ENCODE measurements at places on chromosomes 6 and 20.

- no peak for DNase-seq
These were observed 92.6 kb upstream of the RIPOR2 start for GRCh38 chr6:25028328-25028727.

DNA sequence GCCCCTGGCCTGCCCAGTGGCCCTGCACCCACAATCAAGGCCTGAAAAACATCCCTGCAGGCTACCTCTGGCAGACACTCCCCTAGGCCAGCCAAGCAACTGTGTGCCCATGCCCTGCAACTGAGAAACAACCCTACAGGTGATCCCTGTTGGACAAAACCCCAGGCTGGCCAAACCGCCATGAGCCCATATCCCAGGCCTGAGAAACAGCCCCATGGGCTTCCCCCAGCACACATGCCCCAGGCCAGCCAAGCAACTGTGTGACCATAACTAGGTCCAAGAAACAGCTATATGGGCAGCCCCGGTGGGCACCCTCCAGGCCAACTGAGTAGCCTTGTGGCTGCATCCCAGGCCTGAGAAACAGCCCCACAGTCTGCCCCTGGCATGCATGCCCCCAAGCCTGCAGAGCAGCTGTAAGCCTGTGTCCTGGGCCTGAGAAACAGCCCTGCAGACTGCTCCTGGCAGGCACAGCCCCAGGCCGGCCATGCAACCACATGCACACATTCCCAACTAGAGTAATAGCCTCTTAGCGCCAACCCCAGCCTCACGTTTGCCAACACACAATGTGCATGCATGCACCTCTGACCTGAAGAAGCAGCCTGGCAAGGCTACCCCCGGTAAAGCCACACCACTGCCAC, 41.0 kb upstream of the SRSF6 start:
- no peak for DNase-seq

GRCh38 chr6:1724616-1725015, 114.9 kb downstream of the FOXC1 start:
- DNase-seq: no peak

GRCh38 chr6:118867181-118867580, 26.8 kb upstream of the ASF1A start:
- DNase-seq: no peak

DNA sequence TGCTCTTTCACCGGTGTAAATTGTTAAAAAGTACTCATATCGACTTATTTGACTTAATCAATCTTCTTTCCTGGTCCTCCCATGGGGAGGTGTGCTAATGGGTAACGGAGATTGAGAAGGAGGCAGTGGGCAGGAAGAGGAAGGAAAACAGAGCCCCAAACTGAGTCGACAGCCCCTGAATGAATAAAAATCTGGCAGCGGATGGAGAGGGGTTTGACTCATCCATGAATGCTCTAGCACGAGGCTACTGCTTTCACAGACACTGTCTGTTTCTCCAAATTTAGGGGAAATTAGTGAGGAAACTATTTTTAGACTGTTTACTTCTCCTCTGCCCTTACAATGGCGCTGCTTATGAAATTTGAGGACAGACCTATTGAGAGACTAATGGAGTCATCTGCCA, 142.2 kb upstream of the ATXN1 start:
- no peak for DNase-seq

GRCh38 chr20:57996936-57997890, 231.2 kb downstream of the ANKRD60 start:
- no peak for DNase-seq

DNA sequence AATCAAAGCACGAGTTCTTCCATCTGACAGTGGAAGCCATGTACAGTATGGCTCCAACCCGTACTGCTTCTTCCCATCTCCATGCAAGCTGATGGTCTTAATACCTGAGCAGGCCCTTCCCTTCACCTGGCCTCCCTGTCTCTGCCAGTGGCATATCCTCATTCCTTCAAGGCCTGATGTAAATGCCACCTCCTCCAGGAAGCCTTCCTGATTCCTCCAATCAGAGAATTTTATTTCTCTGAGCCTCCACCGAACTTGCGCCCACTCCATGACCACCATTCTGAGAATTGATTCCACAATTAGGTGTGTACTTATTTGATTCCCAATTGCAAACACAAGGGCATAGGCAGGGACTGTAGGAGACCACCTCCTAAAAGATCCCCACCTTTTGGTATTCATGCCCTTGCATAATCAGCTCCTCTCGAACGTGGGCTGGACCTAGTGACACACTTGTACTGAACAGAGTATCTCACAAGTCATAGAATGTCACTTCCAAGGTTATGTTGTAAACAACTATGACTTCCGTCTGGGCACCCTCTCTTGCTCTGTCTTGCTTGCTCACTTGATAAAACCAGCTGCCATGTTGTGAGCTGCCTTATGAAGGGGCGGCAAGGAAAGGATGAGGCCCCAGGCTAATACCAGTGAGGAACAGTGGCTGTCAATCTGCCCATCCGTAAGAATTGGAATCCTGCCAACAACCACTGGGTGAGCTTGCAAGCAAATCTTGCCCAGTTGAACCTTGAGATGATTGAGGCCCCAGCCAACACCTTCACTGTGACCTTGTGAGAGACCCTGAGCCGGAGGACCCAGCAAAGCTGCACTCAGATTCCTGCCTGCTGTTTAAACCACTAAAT, 38.8 kb downstream of the CPNE5 start:
- no peak for DNase-seq

DNA sequence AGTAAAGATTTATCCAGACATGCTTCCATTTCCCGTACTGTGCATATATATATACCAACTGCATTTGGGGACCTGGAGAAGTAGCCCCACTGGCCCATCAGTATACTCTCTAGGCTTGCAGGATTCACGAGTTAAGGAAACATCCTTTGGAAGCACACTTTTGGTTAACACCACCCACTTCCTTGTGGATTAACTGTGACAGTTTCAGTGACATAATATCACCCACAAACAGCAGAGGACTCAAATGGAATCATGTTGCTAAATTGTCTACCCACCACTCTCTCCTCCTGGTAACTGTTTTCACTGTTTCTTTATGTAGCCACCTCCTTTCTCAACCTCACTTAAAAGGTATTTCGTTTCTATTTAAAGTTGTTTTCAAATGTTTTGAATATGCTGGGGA, 55.0 kb downstream of the PROKR2 start:
- DNase-seq: no peak

DNA sequence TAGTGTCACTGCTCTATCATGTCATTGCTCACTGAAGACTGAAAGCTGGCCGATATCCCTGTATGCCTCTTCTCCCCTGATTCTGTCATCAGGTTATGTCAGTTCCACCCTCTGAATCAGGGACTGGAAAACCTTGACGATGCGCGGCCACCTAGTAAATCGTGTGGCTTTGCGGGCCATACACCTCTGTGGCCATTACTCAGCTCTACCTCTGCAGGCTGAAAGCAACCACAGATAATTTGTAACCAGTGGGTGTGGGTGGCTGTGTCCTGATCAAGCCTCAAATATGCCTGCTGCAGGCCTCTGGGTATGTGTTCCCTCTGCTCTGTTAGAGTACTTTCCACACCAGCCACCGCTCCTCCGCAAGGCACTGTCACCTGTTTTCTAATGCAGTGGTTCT, 105.2 kb downstream of the GMPR start:
- DNase-seq: no peak

DNA sequence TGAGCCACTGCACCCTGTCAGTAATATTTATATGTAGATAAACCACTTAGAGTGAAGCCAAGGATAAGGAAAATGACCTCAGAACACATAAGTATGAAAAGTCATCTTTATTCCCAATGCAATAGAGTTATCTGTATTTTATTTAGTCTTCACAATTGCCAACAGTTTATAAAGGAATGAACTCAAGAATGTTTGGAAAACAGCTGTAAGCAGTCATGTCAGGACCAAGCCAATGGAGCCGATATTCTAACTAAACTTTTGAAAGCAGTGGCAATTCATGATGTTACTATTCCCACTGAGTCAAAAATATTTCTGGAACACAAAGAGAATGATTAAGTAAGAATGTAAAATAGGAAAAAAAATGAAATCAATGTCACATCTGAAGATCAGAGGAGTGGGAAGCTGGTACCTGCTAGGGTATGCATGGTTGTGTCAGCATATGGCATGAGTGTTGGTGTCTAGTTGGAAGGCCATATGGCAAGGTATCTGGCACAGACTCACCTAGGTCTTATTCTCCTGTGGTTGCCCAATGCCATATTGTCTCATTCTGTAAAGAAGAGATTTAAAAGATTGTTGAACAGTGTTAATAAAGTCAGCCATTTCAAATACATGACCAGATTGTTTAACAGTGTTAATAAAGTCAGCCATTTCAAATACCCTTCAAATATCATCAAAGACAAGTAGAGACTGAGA, 118.2 kb downstream of the ADAT2 start:
- no peak for DNase-seq

- DNase-seq: no peak
These were observed 112.5 kb downstream of the GMDS start for GRCh38 chr6:2132916-2133315.

- DNase-seq: no peak
These were observed 143.5 kb downstream of the TPBG start for GRCh38 chr6:82507112-82507511.

GRCh38 chr20:38127920-38128528, 37.0 kb downstream of the TGM2 start:
- no peak for DNase-seq

GRCh38 chr6:163342571-163343539, 71.7 kb upstream of the QKI start:
- no peak for DNase-seq

GRCh38 chr20:63567136-63567385, 7.0 kb downstream of the HELZ2 start:
- DNase-seq: no peak

GRCh38 chr6:15044146-15044882, 201.6 kb upstream of the JARID2 start:
- DNase-seq: no peak

GRCh38 chr20:16057651-16058050, 515.6 kb downstream of the KIF16B start:
- no peak for DNase-seq

- no peak for DNase-seq
These were observed 81.6 kb downstream of the MRPL14 start for GRCh38 chr6:44045672-44046015.

DNA sequence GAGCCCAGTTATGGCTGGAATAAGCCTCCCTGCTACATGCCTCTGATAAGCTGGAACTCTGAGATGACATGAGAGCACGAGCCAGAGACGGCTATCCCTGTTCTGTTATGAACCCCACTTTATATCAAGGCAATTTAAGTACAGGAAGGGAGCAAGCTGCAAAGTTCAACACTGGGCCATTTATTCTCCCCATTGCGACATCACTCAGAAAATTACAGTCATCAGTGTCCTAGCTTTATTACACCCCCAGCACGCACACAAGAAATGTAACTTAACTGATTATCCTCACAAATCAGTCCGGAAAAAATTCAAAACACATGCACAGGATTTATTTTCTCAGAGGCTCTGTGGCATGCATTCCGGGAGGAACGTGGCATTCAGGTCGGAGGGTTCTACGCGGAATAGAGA, 125.3 kb upstream of the SLC2A12 start:
- no peak for DNase-seq

- no peak for DNase-seq
These were observed 12.7 kb downstream of the STK35 start for GRCh38 chr20:2114127-2114959.

DNA sequence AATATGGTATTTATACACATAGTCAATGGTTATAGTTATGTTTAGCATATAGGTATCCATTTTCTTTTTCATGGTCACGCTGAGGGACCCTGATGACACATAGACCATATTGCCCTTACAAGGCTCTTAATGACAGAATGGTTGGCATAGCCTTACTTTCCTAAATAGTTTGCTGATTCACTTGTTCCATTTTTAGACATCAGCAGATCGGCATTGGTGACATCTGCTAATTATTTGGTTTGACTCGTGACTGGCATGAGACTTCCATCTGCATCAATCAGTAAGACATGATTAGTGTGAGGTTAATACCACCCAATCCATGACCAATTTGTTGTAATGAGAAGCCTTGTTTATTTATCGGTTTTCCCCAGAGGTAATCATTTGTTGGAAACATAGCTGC, 309.7 kb downstream of the ALDH8A1 start:
- DNase-seq: no peak

- no peak for DNase-seq
These were observed 164.7 kb downstream of the LINC00237 start for GRCh38 chr20:20941468-20941889.

DNA sequence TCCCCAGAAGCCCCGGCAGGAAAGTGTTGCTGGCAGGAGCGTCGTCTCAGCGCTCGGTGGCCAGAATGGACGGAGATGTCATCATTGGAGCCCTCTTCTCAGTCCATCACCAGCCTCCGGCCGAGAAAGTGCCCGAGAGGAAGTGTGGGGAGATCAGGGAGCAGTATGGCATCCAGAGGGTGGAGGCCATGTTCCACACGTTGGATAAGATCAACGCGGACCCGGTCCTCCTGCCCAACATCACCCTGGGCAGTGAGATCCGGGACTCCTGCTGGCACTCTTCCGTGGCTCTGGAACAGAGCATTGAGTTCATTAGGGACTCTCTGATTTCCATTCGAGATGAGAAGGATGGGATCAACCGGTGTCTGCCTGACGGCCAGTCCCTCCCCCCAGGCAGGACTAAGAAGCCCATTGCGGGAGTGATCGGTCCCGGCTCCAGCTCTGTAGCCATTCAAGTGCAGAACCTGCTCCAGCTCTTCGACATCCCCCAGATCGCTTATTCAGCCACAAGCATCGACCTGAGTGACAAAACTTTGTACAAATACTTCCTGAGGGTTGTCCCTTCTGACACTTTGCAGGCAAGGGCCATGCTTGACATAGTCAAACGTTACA, 817 bp downstream of the GRM1 start:
- DNase-seq: no peak

GRCh38 chr6:28979679-28980078, 25.4 kb downstream of the ZNF311 start:
- no peak for DNase-seq

- DNase-seq: no peak
These were observed 28.5 kb downstream of the B4GALT5 start for GRCh38 chr20:49685161-49685601.

- DNase-seq: no peak
These were observed 79.8 kb upstream of the CCN6 start for GRCh38 chr6:111973927-111974639.

- DNase-seq: no peak
These were observed 50.8 kb downstream of the GFOD1 start for GRCh38 chr6:13436399-13437217.

- DNase-seq: no peak
These were observed 227.9 kb downstream of the BCAS1 start for GRCh38 chr20:53842301-53843099.

DNA sequence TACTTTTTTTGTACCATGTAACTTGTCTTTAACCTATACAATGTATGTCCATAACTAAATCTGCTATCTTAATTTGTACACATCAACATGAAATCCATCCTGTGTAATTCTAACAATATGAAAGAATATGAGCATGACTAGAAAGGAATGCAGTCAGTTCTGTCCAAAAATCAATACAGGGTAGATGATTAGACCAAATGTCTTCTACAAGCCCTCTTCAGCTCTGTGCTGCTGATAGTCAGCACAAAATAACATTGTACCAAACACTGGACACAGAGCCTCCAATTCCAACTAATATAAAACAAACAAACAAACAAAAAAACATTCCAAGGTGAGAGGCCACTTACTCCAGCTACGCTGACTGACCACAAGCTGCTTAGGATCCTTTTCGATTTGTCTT, 301.4 kb upstream of the IRAK1BP1 start:
- DNase-seq: no peak

GRCh38 chr6:2579241-2579761, 171.4 kb downstream of the MYLK4 start:
- DNase-seq: no peak

- DNase-seq: peak; percentile 22
These were observed 102.6 kb downstream of the LAMP5 start for GRCh38 chr20:9616833-9617461.
